Suppressor macrophage treated with lipopolysaccharide for 1 hour (primary cell): ENCODE measurements at places on chromosomes 6 and 20.

- no peak for DNase-seq
Observed at GRCh38 chr6:97110626-97111025, 172.4 kb downstream of the MMS22L start.

DNA sequence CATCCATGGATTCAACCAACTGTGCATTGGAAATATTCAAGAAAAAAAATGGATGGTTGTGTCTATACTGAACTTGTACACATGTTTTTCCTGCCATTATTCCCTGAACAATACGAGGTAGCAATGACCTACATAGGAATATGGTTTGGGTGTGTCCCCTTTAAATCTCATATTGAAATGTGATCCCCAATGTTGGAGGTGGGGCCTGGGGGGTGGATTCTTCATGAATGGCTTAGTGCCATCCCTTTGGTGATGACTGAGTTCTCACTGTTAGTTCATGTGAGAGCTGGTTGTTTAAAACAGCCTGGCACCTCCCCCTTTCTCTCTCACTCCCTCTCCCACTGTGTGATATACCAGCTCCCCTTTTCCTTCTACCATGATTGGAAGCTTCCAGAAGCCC lies 139.8 kb upstream of the BACH2 start:
- no peak for DNase-seq

DNA sequence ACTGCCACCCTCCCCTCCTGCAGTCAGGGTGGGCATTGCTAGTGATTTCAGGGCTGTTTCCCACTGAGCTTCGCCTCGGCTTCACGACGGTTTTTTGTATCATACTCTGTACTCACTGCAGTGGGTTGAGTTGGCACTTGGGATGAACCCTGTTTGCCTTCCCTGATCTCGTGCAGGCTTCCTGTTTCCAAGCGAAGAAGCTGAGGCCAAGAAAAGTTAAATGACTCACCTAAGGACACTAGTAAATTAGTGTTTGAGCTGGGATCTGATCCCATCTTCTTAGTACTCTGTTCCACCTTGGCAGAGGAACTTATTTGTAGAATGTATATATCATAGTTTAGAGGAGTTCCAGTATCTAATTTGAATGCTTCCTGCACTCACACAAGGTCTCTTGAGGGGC lies 50.3 kb upstream of the VSTM2L start:
- DNase-seq: no peak

- no peak for DNase-seq
Observed at GRCh38 chr20:24657878-24658620, 188.6 kb downstream of the SYNDIG1 start.

GRCh38 chr20:4330011-4330410 lies 314.7 kb upstream of the RNF24 start:
- DNase-seq: no peak

- DNase-seq: no peak
Observed at GRCh38 chr6:47152666-47153403, 110.7 kb upstream of the ADGRF1 start.

GRCh38 chr6:35710241-35710847 lies 21.6 kb upstream of the FKBP5 start:
- DNase-seq: no peak

DNA sequence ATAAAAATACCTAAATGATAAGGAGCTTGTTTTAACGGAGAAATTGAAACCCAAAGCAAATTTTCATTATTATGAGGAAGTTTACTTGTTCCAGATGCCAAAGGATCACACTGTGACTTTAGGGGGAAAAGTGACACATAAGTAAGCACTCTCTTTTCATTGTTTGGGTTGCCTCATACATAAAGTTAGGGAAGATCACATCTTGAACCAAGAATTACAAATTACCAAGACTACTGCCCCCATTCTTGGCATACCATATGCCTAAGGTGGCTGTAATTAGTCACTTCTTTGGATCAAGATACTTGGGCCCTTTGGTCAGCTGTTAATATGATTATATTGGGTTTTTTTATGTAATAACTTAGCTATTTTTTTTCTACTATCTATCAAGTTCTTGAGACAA lies 269.0 kb downstream of the COL12A1 start:
- DNase-seq: no peak

- no peak for DNase-seq
Observed at GRCh38 chr6:162730502-162730901, 2.7 kb downstream of the PACRG start.

- DNase-seq: no peak
Observed at GRCh38 chr6:147033267-147033666, 170.9 kb upstream of the STXBP5 start.

GRCh38 chr20:45765307-45765875 lies 26.3 kb downstream of the WFDC3 start:
- DNase-seq: no peak
